ENCODE measurements at places on chromosomes 3 and 15. TPM values are rescaled to one million over a fixed set of nuclear protein-coding genes. Genes with fewer than 3 reads are reported as not detected.

GRCh38 chr3:9778143-9779074 lies 8.7 kb upstream of the CAMK1 start:
- DNase-seq = no peak

DNA sequence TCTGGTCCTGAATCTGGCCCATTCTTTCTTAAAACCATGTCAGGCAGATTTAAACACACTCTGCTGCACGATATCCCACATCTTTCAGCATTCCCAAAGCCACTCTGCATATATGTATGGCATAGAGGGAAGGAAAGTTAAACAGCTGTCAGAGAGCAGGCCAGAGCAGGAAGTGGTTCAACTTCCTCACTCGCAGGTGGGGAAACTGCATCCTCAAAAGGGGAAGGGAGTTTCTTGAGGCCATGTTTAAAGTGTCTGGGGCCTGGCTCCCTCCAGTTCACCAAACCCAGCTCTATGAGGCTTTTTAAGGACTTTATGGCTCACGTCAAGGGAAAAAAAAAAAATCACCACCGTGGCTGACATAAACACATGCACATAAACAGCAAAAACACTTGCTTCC lies 123.1 kb downstream of the OPA1 start:
- no peak for DNase-seq

GRCh38 chr3:42023380-42023779 lies 61.5 kb upstream of the ULK4 start:
- no peak for DNase-seq

- no peak for DNase-seq
These were observed 51.7 kb downstream of the HMCES start for GRCh38 chr3:129330409-129330808.

DNA sequence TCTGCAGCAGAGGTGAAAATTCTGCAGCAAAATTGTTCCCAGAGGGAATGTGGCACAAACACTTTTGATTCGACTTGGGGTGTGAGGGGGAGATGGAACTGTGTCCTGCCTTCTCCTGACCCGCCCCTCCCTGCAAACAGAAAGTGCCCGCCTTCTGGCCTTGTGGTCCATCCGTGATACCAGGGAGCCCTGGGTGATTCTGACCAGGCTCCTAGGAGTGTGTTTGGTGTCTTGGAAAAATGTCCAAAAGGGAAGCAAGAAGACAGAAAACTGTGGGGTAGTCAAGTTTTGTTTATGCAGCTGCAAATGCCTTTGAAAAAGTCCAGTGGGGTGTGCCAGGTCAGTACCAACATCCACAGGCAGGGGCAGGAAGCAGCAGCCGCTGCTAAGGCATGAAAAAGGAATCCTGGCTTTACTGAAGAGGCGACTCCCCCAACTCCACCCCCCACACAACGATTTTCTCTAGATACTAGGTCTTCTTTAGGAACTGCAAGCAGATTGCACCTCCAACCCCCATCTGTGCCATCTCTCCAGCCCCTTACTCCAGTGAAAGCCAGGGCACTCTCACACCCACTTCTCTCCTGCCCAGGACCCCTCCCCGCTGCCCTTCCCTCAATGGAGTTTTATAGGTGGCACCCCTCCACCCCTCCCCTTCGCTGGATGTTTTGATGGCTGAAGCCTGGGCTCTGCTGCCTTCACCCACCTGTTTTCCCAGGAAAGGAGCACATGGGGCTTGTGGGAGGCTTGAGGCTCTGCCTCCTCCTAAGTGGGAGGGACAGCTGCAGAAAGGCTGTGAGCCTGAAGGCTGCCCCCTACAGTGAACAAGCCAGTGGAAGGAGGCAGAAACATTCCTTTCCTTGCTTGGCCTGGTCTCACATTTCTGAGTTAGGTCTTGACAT lies 82.4 kb upstream of the HERC1 start:
- peak; percentile 35 for DNase-seq

DNA sequence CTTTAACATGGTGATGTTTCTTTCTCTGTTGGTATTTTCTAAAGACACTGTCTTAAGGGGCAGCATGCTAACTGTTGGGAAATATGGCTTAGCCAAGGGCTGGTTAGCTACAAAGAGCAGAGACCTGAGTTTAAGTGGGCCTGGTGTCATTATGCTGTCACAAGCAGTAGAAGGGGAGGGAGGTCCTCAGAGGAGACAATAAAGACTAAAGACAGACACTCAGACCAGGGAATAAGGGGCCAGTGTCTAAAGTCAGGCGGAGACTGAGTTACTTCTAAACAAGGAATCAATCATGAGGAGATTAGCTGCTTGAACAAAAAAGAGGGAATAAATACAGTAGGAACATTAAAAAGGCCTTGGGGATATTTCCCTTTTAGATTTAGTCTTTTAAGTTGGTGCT lies 142.7 kb upstream of the DPPA4 start:
- DNase-seq = no peak

GRCh38 chr15:60757831-60758570 lies 279.1 kb upstream of the ICE2 start:
- no peak for DNase-seq

DNA sequence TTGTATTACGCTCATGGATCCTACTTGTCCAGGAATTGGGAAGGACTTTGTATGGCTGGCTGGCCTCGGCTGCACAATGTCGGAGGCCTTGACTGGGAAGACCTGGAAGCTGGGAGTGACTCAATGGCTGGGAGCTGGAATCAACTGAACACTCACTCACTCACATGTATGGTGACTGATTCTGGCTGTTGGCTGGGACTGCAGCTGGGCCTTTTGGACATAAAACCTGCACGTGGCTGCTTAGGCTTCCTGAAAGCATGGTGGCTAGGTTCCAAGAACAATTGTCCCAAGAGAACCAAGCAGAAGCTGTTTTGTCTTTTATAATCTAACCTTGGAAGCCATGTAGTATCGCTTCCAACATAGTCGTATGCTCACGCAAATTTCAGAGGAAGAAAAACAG lies 38.0 kb upstream of the CMTM8 start:
- no peak for DNase-seq

GRCh38 chr15:27210176-27210575 lies 239.2 kb downstream of the GABRG3 start:
- no peak for DNase-seq

- DNase-seq = peak; percentile 98
These were observed at the start of the genes MST1 and RNF123 for GRCh38 chr3:49689046-49689907. Gene MST1, minus strand, starts transcription at chr3:49689474. Its CDS starts 783 bp downstream, at chr3:49688691. Gene RNF123, plus strand, starts transcription at chr3:49689557. Its CDS starts 1,609 bp downstream, at chr3:49691166.

DNA sequence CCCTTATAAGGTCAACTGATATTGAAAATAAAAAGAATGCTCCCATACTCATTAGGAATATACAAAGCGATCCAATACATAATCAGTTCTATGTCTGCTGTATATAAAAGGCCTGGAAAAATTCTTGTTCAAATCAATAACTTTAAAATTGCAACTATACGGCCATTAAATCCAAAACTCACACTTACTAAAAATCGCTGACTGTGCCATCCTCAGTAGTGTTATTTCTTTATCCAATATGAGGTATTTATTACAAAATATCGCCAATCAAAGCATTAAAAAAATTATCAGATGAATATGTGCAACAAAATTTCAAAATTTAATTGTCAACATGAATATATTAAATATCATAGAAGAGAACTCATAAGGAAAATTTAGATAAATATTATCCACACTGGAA lies 146.5 kb downstream of the PLD1 start:
- no peak for DNase-seq

- no peak for DNase-seq
These were observed 238.7 kb upstream of the RORA start for GRCh38 chr15:61467823-61468222.

- peak; percentile 62 for DNase-seq
These were observed 27.9 kb upstream of the FAM174B start for GRCh38 chr15:92683511-92683834.

GRCh38 chr3:169596126-169596525 lies 67.4 kb downstream of the MECOM start:
- no peak for DNase-seq

- no peak for DNase-seq
These were observed 11.7 kb downstream of the ISG20 start for GRCh38 chr15:88650556-88650955.

DNA sequence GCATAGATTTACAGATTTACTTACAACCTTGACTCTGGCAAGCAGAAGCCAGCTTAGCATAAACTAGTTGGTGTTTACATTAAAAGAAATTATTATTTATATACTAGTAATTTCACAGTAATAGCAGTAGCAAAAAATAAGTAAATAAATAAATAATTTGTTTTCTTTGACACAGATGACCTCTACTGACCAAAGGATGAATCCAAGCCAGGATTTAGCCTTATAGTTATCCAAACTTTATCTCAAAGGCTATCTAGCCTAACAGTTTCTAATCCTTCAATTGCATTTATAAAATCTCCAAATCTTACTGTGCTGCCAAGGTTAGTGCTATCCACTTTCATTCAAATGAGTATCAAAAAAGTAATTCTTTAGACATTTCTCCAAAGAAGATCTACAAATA lies 64.3 kb downstream of the FRMD5 start:
- DNase-seq = no peak

GRCh38 chr3:88167173-88167572 lies 17.4 kb downstream of the C3orf38 start:
- no peak for DNase-seq

- no peak for DNase-seq
These were observed 74.0 kb upstream of the TRPM1 start for GRCh38 chr15:31175484-31175883.

GRCh38 chr3:135895734-135896121 lies 69.8 kb upstream of the PPP2R3A start:
- no peak for DNase-seq

- no peak for DNase-seq
These were observed 39.1 kb upstream of the LIPC start for GRCh38 chr15:58392611-58393161.

DNA sequence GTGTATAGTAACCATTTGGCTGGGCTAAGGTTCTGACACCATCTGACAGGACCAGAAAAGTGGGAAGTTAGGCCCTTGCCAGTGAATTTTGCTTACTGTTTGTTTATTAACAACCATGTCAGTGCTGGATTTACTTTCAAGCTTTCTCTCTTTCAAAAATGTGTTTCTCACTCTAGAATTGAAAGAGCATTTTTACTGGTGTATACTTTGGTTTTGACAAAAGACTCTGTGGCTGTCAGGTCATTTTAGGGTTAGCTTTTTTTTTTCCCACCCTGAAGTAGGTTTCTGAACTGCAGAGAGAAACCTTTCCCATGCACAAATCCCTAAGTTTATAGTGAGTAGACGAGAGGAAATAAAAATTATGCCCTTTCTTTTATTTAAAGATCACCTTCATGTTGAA lies 230.0 kb upstream of the TBC1D5 start:
- no peak for DNase-seq

DNA sequence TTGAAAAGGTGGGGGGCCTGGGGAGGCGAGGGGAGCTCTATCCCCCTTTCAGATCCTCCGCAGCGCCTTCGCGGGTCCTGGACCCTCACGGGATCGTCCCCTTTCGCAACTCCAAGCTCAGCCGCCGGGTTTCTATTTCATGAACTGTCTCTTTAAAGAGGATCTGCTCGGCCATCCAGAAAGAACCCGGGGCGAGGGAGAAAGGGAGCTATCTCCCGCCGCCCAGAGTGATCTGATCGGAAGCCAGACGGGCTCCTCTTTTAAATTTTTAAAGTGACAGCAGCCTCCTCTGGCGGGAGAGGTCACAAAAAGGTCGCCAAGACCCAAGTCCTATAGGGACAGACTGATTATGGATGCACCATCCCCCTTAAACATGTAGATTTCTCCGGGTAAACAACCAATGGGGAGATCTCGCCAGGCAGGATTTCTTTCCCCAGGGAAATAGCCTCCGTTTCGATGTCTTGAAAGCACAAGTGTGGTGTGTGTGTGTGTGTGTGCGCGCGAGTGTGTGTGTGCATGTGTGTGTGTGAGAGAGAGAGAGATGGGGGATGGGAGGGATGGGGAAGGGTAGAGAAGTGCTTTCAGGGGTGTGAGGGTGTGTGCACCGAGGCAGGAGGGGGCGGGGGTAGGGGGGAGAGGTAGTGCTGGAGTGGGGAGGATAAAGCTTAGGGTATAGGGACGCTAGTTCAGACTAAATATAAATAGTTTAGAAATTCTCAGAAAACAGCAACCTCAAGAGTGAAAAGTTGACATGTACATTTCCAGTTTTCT lies 516.1 kb downstream of the MECOM start:
- peak; percentile 79 for DNase-seq

DNA sequence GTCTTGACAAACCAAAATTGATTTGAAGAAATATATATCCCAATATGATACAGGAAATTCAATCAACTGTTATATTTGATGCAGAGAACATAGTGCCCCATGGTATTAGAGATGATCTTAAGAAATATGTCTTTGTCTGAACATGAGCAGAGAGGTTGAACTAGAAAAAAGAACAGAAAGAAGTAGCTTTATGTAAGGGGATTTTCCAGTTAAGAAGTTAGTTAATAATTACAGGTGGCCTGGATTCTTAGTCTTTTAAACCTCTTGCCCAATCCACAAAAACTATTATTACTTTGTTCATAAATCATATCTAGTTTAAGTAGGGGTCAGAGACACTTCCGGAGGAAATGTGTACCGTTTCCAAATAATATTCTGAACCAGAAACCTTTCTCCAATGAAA lies 1186.7 kb upstream of the EPHA6 start:
- no peak for DNase-seq

- DNase-seq = no peak
These were observed 12.1 kb downstream of the FGF7 start for GRCh38 chr15:49435174-49435573.

- no peak for DNase-seq
These were observed 60.0 kb downstream of the ST6GAL1 start for GRCh38 chr3:186990277-186990676.

GRCh38 chr3:151112731-151113130 lies 27.3 kb downstream of the MED12L start:
- DNase-seq = no peak

THAP10 gene
- 3.3 TPM for total RNA-seq

APOD gene
- not detected for total RNA-seq

SCAANT1 gene
- total RNA-seq = not detected

CADPS gene
- 265 TPM for total RNA-seq

NR2E3 gene
- 0.69 TPM for total RNA-seq

SPINK8 gene
- not detected for total RNA-seq

SUCNR1 gene
- total RNA-seq = not detected

HTR3E gene
- not detected for total RNA-seq

RBP2 gene
- not detected for total RNA-seq

ARGFX gene
- not detected for total RNA-seq

ACSBG1 gene
- not detected for total RNA-seq

ARNT2 gene
- 35.7 TPM for total RNA-seq

GOLGA8S gene
- total RNA-seq = not detected

ALS2CL gene
- 0.51 TPM for total RNA-seq

PARP15 gene
- 0.29 TPM for total RNA-seq

MLF1 gene
- 16.8 TPM for total RNA-seq

TERC gene
- total RNA-seq = 6.4 TPM

TRPM1 gene
- not detected for total RNA-seq

CLDN16 gene
- not detected for total RNA-seq

OCA2 gene
- 1.7 TPM for total RNA-seq

FGD5 gene
- 3.1 TPM for total RNA-seq

SEMA3G gene
- 0.59 TPM for total RNA-seq
